ENCODE measurements at places on chromosomes 13 and 19.

GRCh38 chr13:34826432-34826831, 115.6 kb upstream of the NBEA start:
- DNase-seq: no peak

- no peak for DNase-seq
Observed at GRCh38 chr13:109666656-109667055, 119.7 kb downstream of the IRS2 start.

GRCh38 chr19:1248139-1248785, at the start of gene MIDN:
TSS of gene MIDN (plus strand) at chr19:1248583. CDS start at chr19:1250297, 1,714 bp downstream.
- no peak for DNase-seq

DNA sequence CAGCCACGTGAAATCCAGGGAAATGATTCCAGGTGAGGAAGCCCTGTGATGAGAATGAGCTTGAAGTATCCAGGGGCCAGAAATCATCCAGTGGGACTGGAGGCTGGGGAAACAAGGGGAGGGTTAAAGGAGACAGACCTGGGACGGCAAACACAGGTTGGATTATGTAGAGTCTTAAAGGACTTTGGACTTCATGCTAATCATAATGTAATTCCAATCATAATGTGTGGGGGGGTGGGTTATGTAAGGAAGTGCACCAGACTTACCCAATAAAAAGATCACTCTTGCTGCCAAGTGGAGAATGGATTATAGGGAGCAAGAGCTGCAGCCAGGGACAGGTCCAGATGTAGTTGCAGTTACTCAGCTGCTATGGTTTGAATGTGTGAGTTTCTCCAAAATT, 16.1 kb upstream of the CYSLTR2 start:
- DNase-seq: no peak

DNA sequence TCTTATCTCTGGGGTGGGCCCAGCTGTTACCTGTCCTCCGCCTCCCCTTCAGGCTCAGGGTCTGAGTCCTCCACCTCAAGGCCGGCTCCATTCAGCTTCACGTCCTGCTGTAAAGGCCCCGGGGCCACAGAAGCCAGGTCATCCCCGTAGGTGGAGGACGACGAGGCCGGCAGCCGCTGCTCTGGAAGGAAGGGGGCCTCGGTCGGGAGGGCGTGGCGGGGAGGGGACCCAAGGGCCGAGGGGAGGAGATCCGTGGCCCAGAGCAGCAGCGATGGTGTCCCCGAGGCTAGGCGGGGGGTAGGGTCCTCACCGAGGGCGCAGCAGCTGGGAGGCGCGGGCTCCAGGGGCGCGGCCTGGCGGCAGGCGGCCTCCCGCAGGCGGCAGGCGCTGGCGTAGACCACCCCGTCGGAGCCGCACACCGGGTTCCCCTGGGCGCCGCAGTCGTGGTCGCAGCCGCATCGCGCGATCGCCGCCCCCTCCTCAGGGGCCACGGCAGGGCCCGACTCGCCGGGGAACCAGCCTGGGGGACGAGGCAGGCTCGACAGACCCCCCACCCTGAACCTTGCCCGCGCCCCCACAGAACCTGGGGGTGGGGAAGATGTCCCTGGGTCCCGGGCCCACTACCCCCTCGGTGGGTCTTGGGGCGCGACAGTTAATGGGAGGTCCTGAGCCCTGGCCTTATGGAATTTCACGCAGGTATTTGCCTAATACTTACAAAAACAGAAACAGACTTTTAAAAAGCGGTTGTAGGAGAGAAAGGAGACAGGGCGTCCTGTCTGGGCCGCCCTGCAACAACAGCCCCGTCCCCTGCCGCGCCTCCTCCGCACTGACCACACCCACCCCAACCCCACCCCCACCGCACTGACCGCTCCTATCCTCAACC, 7.6 kb downstream of the F2RL3 start:
- no peak for DNase-seq

Measured in activated T-helper 1 cell treated with anti-CD3 and anti-CD28 coated beads, Interleukin-2, amount 50 U/mL, for 16 hours (primary cell).